Natural killer cell treated with Interleukin-12 subunit alpha and Interleukin-12 subunit beta and Interleukin-15 and Interleukin-18, amount 100 ng/mL, for 72 hours (primary cell): ENCODE measurements at places on chromosomes 3 and 15. TPM values are rescaled to one million over a fixed set of nuclear protein-coding genes. Genes with fewer than 3 reads are reported as not detected.

DNA sequence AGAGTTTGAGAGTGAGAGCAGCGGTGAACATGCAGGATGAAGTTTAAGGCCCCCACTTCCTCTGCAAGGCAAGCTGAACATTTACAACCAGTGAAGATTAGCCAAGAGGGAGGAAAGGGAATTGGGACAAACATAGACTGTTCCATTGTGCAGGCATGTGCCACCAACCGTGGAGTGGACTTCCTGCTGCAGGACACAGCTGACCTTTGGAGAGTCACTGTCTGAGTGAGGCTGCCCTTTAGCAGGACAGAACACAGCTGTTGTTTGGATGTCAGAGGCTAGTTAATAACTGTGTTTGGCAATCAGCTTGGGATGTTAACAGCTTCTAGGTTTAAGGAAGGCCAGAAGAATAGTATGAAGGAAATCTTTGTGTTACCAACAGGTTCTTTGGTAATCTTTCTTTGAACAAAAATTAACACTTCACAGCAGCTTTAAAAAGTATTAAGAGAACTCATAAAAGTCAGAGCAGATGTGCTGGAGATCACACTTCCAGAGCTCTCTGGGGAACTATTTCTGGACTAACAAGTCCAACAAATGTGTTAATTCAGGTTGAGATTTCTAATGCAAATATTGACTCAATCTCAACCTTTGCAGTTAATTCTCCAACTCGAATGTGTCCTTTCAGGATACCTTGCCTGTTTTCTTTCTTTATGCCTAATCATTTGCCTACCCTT is 31.4 kb downstream of the CTDSPL start:
- no peak for DNase-seq

- DNase-seq: no peak
Observed at GRCh38 chr3:15350141-15350540, 17.8 kb upstream of the SH3BP5 start.

The PEX11A gene
- 3.2 TPM for total RNA-seq

- peak; percentile 87 for DNase-seq
Observed at GRCh38 chr15:43133430-43134156, at the start of gene TMEM62. TSS of gene TMEM62 (plus strand) at chr15:43133586. CDS start at chr15:43133803, 217 bp downstream.

The ZNF774 gene
- 1.4 TPM for total RNA-seq

DNA sequence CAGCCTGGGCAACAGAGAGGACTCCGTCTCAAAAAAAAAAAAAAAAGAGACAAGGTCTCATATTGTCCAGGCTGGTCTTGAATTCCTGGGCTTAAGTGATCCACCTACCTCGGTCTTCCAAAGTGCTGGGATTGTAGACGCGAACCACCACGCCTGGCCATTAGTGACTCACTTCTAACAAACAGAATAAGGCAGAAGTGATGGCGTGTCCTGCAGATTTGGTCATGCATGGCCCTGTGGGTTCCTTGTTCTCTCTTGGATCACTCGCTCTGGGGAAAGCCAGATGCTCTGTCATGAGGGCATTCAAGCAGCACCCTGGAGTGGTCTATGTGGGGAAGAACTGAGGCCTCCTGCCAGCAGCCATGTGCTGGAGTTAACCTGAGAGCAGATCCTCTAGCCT is 27.4 kb upstream of the TJP1 start:
- DNase-seq: no peak

- no peak for DNase-seq
Observed at GRCh38 chr3:106086038-106086437, 217.2 kb upstream of the CBLB start.

The BMF gene
- 1.8 TPM for total RNA-seq

DNA sequence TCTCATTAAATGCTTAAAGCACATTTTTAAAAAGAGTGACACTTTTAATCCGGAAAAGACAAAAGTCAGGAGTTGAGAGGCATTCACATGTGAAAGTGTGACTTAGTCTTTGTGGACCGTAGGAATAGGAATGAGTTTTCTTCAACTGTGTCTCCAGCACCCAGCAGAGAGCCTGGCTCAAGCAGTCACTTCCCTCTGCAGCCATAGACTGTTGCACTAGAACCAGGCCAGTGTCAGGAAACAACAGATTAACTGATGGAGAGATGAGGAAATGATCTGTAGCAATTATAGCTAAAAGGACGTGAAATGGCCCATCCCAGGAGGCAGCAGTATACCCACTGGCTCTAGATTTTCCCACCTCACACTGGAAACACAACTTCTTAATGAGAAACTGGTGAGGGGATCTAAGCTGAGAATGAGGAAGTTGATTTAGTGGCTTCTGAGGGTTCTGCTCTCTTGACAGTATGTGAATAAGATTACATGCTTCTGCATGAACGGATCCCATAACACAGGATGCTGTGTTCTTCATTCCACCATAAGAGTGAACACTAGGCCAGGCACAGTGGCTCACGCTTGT is 19.8 kb downstream of the CFAP92 start:
- DNase-seq: no peak

- no peak for DNase-seq
Observed at GRCh38 chr3:143574933-143575332, 273.3 kb downstream of the SLC9A9 start.

The FSIP1 gene
- total RNA-seq: 1.5 TPM

- no peak for DNase-seq
Observed at GRCh38 chr3:86865506-86865905, 125.4 kb downstream of the VGLL3 start.

DNA sequence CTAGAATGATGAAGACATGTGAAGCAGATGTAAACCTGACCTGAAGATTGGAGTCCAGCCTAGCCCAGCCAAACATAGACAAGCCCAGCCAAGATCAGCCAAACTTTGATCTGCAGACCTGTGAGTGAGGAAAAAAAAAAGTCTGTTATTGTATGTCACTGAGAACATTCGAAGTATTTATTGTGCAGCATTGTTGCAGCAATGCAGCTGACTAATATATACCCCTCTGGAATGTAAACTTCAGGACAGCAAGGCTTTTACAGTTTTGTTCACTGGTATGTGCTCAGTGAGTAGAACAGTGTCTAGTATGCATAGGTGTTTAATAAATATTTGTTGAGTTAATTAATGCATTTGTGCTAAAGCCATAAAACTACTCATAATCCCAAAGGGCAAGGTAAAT is 23.4 kb downstream of the TMEM202 start:
- DNase-seq: no peak
